B cell (primary cell): ENCODE measurements at places on chromosomes 4 and X. TPM values are rescaled to one million over a fixed set of nuclear protein-coding genes. Genes with fewer than 3 reads are reported as not detected.

- DNase-seq, result no peak
Observed at GRCh38 chr4:142373610-142374009, 472.5 kb downstream of the INPP4B start.

DNA sequence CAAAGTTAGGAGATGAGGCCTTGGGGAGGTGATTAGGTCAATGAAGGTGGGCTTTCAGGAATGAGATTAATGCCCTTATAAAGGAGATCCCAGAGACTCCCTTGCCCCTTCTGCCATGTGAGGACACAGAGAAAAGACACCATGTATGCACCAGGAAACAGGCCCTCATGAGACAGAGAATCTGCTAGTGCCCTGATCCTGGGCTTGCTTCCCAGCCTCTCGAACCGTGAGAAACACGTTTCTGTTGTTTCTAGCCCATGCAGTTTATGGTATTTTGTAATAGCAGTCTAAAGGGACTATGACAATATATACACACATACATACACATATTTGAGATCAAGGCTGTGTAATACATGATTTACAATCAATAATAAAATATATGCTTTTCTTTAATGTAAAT lies 41.4 kb upstream of the ENPP6 start:
- no peak for DNase-seq

- DNase-seq, result no peak
Observed at GRCh38 chr4:156889616-156890594, 81.7 kb downstream of the PDGFC start.

DNA sequence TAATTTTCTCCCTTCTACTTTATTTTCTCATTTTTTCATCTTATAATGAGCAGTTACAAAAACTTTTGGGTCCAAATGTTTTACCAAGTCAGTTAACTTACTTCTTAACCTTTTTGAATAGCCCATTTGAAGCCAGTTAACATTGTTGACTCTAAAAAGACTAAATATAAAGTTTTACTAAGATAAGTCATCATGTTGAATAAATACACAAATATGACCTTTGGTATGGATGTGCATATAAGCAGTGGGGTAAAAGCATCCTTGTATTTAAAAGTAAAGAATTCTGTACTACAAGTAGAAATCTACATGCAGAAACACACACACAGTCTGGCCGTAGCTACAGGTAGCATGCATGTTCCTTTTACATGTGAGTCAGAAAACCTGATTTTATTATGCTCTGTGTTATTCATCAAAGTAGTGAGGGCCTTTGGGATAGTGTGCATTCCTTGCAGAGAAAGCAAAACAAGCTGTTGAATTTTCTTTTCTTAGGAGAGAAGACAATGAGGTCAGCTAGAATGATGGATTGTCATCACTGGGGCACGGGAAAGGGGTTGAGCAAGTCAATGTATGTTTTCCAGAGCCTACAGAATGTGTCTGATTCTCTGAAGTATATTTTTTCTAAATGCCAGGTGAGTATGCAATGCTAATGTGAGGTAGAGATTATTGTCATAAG lies 533.2 kb upstream of the AGA start:
- no peak for DNase-seq

DNA sequence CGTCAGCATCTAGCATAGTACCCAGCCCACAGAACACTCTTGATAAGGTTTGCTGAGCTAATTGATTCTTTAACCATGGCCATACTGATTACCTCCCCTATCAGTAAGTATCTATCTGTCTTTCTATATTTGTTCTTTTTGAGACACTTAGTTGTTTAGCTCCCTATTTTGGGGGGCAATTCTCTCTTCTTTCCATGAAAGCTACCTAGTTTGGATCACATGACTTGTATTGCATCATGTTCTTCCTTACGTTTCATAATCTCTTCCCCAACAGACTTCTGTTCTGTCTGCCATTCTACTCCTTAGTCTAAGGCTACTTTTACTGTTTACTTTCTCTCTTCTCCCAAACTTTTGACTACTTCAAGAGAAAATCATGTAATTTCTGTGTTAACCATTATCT lies 39.0 kb downstream of the TBC1D19 start:
- DNase-seq, result no peak

DNA sequence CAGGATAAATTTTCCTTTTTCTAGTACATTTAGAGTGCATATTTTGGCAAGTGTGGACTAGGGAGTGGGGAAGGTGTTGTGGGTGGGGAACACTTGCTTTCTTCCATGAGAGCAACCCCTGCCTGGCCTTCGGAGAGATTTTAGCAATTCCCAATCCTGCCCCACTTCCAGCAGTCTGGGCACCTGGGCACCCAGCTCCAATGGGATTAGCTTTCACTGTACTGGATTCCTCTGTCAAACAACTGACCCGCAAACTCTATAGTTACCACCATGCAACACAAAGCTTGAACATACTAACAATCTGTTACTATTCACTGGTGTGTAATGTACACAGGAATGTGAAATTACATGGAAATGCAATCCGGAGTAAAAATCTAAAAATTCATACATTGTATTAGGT lies 50.3 kb downstream of the SH3RF1 start:
- no peak for DNase-seq

DMD gene
- 2.0 and 2.7 TPM in 2 replicates for polyA plus RNA-seq

CFAP99 gene
- not detected in 2 replicates for polyA plus RNA-seq

WAS gene
- 88.7 and 93.8 TPM in 2 replicates for polyA plus RNA-seq
